Stimulated activated naive CD4-positive, alpha-beta T cell (primary cell): ENCODE measurements at places on chromosomes 12 and 14.

GRCh38 chr14:20998674-20999366, at the start of gene SLC39A2:
Gene SLC39A2, plus strand, starts transcription at chr14:20999293. Its CDS starts 154 bp downstream, at chr14:20999447.
- DNase-seq: no peak

DNA sequence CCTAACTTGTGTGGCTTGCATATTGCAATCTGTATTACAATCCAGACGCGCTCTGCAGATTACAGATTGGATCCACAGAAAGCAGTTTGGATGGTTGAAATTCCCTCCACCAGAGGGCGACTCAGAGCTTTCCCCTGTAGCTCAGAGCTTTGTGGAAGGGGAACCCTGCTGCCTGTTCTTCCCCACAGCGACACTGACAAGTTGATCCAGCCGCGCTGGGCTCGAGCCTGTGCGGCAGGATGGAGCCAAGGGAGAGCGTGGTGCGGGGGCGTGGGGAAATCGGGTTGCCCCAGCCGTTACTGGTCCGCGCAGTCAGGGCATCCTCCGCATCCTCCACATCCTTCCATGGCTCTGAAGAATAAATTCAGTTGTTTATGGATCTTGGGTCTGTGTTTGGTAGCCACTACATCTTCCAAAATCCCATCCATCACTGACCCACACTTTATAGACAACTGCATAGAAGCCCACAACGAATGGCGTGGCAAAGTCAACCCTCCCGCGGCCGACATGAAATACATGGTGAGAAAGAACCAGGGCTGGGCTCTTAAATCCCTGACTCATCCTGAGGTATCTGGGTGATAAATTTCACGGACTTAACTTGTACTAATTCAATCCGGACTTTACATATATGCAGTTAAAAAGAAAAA, at the start of gene GLIPR1L1:
TSS of gene GLIPR1L1 (plus strand) at position 287 of the 647 bp plus-strand sequence. CDS start at position 346, 59 bp downstream.
- DNase-seq: peak; percentile 68

- no peak for DNase-seq
Measured at GRCh38 chr12:128078301-128078971, 188.5 kb upstream of the TMEM132C start.

DNA sequence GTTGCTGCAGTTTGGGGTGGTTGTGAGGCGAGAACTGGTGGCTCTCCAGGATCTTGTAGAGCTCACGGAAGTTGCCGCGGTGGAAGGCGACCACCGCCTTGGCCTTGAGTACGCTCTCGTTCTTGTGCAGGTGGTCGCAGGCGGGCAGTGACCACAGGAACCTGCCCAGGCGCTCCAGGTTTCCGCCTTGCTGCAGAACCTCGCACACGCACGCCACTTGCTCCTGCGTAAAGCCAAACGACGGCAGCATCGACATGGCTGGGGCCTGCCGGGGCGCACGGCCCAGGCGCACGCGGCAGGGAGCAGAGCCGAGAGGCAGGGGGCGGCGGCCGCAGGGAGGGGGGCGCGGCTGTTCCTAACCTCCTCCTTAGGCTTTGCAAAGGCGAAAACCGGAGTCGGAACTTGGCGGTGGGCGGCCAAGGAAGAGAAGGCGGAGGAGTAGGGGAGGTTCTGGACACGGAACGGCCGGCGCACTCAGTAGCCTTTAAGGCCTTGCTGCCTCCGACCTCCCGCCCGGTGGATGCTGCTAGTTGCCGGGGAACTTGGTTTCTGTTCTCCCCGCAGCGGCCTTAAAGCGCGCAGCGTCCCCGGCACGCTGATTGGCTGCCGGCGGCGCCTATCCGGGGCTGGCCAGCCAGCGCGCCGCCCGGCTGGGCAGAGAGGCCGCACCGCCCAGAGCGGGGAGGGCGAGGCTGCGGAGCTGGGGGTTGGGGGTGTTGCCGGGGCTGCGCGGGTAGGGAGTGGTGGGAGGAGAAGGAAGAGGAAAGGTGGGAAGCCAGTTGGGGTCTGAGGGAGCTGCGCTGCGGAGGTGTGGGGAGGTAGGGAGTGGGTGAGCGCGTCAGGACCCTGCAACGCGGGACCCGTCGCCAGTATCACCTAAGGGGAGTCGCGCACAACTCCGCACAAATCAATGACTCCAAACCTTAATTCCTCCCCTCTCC, at the start of gene SIX1:
TSS of gene SIX1 (minus strand) at position 544 of the 941 bp plus-strand sequence. CDS start at position 256, 288 bp downstream.
- no peak for DNase-seq

DNA sequence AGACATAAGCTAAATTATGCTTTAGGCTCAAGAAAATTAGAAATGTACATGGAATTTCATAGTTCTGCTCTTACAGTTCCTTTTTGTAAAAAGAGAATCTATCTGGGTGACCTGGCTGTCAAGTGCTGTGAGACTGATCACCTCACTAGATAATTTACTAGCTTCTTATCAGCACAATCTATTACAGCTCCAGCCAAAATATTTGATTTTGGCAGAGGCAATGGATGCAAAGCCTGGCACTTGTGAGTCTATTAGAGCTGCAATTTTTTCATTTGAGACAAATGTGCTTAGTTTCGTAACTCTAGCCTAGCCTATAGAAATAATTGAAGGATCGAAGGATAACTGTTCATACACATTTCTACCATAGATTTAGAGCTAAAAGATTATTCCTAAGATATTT, 927.5 kb downstream of the SLC6A15 start:
- DNase-seq: no peak
